ENCODE measurements at places on chromosomes 1 and 21.

DNA sequence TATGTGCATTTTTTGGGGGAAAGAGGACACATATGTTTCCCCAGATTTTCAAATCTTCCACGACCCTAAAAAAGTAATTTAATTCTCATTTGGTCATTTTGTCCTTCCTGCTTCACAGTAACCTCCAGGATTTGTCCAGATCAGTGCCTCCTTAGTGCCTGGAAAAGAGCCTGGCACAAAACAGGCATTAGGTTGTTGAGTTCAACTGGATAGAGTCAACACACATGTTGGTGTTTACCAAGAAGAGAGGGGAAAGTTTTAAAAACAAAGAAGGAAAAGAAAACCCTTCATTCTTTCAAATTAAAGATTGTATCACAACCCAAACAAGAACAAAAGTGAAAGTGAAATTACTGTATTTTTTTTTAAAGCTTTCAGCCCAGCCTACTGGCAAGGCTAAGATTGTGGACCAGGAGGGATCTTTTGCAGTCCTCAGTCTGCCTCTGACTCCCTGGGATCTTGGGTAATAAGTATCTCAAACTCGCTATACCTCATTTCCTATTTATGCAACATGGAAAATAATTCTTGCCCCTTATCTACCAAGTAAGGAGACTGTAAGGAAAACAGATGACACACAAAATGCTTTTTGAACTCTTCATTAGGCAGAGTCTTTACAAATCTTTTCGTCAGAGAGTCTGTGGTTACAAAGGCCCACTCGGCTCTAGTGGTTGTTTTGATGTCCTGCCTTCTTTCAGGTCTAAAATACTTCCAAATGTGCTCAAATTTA is 57.8 kb downstream of the ZNF281 start:
- DNase-seq: no peak

- peak; percentile 75 for DNase-seq
These were observed 50.7 kb downstream of the JAK1 start for GRCh38 chr1:64915381-64916274.

DNA sequence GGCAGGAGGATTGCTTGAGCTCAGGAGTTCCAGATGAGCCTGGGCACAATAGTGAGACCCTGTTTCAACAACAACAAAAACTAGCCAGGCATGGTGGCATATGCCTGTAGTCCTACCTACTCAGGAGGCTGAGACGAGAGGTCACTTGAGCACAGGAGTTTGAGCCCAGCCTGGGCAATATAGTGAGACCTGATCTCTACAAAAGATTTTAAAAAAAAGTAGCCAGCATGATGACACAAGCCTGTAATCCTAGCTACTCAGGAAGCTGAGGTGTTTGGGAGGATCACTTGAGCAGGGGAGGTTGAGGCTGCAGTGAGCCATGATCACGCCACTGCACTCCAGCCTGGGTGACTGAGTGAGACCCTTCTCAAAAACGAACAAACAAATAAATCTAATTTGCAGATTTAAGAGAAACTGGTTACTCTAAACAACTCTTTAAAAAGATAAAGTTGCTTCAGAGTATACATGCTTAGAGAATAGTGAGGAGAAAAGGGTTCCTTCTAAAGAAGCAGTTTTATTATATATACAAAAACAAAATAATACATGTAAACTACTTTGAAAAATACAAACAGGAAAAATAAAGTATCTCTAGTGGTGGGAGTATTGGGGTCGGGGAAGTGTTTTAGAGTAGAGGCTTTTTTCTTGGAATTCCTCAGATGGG is 88.4 kb downstream of the ADCY10 start:
- DNase-seq: no peak

DNA sequence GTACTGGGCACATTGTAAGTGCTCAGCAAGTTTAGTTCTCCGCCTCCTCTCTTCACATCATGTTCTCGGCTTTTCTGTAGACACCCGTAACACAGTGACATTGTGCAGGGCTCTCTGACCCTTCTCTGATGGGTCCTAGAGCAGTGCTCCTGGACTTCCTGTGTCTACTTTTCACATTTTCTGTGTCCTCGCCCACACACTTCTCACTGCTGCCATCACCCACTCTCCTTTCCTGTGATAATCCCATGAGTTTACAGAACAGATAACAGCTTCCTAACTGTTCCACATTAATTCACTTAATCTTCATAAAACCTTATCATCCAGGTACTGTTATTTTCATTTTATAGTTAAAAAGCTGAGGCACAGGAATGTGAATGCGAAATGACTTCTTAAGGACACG is 13.2 kb upstream of the DMRTA2 start:
- DNase-seq: no peak

- peak; percentile 88 for DNase-seq
These were observed 19.4 kb upstream of the KCNAB2 start for GRCh38 chr1:6026095-6026809.

- no peak for DNase-seq
These were observed 17.4 kb downstream of the PIK3C2B start for GRCh38 chr1:204477036-204477740.

DNA sequence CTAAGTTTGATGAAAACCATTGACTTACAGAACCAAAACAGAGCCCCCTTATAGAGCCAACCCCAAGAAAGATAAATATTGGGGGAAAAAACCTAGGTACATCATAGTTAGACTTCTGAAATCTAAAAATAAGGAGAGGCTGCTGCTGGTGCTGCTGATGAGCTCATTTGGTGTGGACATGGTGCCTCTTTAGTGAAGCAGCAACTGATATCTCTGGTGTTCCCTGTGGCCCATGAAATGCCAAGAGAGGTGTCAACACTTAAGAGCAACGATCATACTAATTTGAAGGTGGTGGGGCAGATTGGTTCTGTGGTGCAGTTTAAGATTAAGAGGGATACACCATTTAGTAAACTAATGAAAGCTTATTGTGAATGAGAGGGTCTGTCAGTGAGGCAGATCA is 35.9 kb downstream of the ST3GAL3 start:
- no peak for DNase-seq

- DNase-seq: peak; percentile 9
These were observed 41.4 kb downstream of the YARS1 start for GRCh38 chr1:32775640-32776337.

GRCh38 chr21:46598581-46599572 is 6.0 kb downstream of the S100B start:
- peak; percentile 51 for DNase-seq

GRCh38 chr21:32867597-32867996 is 96.0 kb upstream of the PAXBP1 start:
- DNase-seq: no peak

GRCh38 chr1:55213151-55213884 is 1.8 kb downstream of the USP24 start:
- no peak for DNase-seq

GRCh38 chr1:229300099-229300757 is 29.3 kb downstream of the RAB4A start:
- DNase-seq: peak; percentile 28

DNA sequence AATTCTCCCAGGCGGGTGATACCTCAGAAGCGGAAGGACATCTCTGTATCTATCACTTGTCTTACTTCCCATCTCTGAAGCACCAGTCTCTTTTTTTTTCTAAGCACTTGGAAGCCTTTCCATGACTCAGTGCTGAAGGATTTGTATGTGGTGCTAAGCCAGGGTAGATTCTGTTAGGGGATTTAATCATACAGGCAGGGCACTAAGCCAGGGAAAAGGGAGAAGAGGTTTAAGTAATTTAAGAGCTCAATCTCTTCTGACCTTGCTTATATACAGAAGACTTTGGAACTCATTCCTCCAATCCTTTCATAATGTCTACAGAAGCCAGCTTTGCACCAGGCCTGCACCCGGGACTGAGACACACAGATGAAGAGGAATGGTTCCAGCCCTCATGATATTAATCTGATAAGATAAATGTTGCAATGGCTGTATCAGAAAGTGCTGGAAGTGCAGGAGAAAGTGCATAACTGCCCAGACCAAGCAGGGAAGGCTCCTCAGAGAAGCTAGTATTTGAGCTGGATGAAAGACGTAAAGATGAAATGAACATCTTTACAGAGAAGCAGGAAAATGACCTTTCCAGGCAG is 11.0 kb downstream of the FAM163A start:
- no peak for DNase-seq

GRCh38 chr1:203807196-203807595 is 11.8 kb downstream of the ZBED6 start:
- DNase-seq: no peak

DNA sequence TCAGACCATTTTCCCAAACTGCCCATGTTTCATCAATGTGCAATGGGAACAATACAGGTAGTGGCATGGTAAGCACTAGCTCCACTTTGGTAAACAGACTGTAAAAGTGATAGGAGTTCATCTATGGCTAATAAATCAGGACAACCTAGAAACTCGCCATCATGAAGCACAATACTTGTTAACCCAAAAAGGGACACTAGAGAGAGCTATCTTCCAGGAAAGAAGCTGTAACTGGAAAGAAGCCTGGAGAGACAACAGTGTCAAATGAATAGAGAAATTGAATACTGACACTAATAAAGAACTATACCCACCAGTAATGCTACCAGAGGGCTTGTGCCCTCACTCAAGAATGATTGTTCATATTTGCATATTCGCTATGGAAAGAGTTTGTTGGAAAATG is 164.7 kb upstream of the RGS18 start:
- DNase-seq: peak; percentile 53

DNA sequence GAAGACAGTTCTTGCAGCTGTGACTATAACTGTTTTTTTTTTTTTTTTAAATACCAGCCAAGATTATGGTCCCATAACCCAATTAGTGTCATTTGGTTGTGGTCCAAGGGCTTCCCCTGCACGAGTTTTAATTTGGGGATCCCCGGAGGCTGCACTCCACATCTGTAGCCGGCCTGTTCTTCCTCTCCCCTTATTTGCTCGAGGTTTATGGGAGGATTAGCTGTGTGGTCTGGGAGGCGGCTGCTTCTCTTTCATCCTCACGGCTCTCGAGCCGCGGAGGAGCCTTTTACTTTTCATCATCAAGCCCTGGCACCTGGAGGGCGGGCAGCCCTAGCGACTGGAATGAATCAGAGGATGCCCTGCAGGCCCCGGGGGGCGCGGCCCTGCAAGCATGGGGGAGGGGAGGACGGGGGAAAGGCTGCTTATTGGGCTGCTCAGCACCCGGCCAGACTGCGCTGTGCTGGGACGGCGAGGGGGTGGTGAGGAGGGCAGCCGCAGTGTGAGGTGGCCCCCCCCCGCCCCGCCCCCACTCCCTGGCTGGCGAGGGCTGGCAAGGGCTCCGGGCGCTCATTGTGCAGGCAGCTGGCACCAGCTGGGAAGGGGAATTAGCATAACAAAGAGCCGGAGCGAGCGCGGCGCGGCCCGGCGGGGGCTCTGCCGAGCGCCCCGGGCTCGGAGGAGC is 18.5 kb downstream of the SERTAD4 start:
- peak; percentile 94 for DNase-seq

GRCh38 chr1:208183977-208184911 is 59.9 kb downstream of the PLXNA2 start:
- DNase-seq: no peak

GRCh38 chr1:152886085-152886484 is 8.0 kb downstream of the SMCP start:
- DNase-seq: no peak

GRCh38 chr1:230268371-230269170 is 157.6 kb downstream of the PGBD5 start:
- peak; percentile 84 for DNase-seq
